ENCODE measurements at places on chromosomes 1 and 21. TPM values are rescaled to one million over a fixed set of nuclear protein-coding genes. Genes with fewer than 3 reads are reported as not detected.

Gene ZNF593OS
- polyA plus RNA-seq, result 0.59 TPM

Gene SLC1A7
- polyA plus RNA-seq, result not detected

Gene SYNC
- 0.05 TPM for polyA plus RNA-seq

Gene COL8A2
- 1.6 TPM for polyA plus RNA-seq

Gene CYP4B1
- polyA plus RNA-seq, result not detected

Gene SDCCAG8
- 34.4 TPM for polyA plus RNA-seq

Gene INKA2
- 1.8 TPM for polyA plus RNA-seq

Gene PRMT6
- polyA plus RNA-seq, result 16.2 TPM

Gene RGSL1
- not detected for polyA plus RNA-seq

Gene FNDC5
- polyA plus RNA-seq, result not detected

Gene CNR2
- 0.03 TPM for polyA plus RNA-seq

Gene NPL
- 127 TPM for polyA plus RNA-seq

Gene CTSE
- polyA plus RNA-seq, result not detected

GRCh38 chr1:172400722-172401105 is 19.8 kb upstream of the C1orf105 start:
- no peak for DNase-seq

DNA sequence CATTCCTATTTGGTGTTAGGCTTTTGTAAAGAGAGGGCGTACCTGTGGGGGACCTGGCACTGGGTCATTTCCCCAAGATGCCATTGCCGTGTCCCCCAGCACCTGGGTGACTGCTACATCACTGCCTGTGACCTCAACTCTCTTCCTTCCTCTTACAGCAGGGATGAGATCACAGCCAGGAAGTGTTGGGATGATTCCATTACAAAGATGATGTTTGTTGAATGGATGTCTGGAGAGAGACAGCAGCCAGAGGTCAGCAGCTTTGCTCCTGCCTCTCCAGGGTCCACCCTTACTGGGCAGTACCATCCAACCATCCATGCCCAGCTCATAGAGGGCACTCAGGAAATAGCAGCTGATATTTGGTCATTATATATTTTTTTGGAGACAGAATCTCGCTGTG is 35.1 kb downstream of the TMEM51 start:
- peak; percentile 53 for DNase-seq

GRCh38 chr1:183043254-183043653 is 20.0 kb downstream of the LAMC1 start:
- no peak for DNase-seq

DNA sequence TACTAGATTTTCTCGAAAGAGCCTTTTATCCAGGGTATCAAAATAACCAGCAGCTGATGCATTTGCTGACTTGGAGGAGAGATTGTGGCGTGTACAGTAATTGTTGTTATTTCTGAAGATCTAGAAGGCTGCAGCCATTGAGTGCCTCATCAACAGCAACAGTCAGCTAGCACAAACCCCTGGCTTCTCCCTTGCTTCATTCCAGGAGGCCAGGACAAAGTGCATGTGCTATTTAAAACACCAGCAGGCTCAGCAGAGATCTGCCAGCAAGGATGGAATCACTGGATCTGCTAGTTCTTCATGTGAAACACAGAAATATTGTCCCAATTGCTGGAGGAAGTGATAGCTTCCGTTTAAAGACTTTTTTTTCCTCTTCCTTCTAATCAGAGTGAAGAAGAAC is 2.8 kb upstream of the NGF start:
- DNase-seq, result no peak

GRCh38 chr1:187122566-187122965 is 293.8 kb downstream of the PLA2G4A start:
- no peak for DNase-seq

GRCh38 chr1:66492424-66492823 is 41.5 kb upstream of the SGIP1 start:
- DNase-seq, result no peak

- no peak for DNase-seq
These were observed 449.1 kb downstream of the GPATCH2 start for GRCh38 chr1:217181756-217182155.

DNA sequence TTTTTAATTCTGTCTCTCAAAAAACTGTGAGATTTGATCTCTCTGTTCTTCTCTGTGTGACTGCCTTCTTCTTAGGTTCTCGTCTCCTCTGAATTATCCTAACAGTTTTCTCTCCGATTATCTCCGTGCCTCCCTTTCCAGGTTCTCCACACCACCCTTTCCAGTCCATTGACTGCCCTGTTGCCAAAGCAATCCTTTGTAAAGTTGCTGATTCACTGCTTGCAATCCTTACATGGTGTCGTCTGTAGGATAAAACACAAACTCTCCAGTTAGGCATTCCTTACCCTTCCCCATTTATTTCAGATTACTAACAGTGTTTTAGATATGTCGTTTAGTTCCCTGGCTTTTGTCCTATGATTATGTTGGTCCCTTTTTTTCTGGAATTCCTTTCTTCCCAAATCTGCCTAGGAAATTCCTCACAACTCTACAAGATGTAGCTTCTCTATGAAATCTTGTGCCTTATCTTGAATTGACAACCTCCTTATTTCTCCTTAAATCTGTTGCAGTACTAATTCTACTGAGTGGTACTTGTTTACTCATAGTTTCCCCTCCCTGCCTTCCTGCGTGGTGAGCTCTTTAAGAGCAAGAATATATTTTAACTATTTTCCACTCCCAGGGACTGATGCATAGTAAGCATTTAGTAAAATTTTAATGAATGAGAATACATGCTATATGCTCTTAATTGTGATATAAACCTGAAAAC is 22.3 kb downstream of the RCOR3 start:
- no peak for DNase-seq

DNA sequence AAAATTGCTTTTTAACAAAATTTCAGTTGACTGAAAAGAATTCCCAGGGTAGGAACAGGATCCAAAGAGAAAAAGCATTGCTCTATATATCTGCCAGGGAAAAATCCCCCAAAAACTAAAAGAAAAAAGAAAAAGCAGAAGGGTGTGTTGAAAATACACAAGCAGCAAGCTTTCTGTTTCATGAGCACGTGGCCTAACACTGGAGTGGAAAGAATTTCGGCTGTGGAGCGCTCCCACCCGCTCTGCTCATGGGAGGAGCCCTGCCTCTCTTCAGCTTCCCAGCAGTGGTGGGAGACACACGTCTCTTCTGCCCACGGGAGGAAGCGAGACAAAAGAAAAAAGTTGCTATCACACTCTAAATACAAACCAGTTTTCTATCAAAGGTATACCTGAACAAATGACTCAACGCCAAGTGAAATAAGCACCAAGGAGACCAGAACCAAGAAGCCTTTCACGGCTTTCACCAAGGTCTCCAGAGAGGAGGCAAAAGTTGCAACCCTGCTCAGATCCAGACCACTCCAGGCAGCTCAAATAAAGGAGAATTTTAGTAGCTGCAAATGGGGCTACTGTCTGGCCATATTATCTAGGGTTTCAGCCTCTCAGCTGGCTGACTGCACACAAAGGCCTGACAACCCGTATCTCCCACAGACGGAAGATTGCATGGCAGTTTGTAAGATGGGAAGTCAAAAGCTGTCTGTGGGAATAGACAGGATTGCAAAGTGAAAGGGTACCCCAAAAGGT is 29.5 kb upstream of the ZNF496 start:
- peak; percentile 33 for DNase-seq

GRCh38 chr1:240152611-240153297 is 61.1 kb downstream of the FMN2 start:
- no peak for DNase-seq

GRCh38 chr1:201353186-201353940 is 24.1 kb downstream of the TNNT2 start:
- DNase-seq, result no peak

- DNase-seq, result no peak
These were observed 2212.8 kb downstream of the MRPL39 start for GRCh38 chr21:23394458-23394857.

DNA sequence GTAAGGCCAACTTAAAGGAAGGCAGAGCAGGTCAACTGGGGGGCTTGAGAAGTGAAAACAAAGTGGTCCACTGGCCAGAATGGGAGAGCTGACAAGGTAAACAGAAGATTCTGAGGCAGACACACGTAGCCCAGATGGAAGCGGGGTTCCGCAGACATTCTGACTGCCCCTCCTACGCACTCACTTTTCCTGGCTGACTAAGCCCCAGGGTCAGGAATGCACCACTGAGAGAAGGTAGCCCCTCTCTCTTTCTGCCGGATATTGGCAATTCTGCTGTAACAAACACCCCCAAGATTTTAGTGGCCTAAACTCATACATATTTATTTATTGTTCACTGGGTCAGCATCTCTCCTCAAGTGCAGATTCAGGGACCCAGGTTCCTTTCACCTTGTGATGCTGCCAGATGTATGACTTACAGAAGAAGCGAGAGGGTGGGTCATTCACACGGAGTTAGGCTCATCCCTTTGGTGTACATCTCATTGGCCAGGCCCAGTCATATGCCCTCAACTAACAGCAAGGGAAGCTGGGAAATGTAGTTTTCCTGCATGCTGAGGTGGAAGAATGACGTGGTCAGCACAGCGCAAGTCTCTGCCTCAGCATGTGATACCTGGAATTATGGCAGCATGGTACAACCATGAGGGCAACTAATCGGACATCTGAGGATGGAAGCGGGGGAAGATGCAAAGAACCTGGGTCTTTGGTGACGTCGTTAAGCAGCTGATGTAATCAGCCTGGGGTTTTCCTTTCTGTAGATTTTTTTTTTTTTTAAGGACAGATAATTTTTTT is 43.4 kb upstream of the MRPS6 start:
- DNase-seq, result peak; percentile 47

GRCh38 chr1:84844094-84844493 is 48.9 kb downstream of the LPAR3 start:
- DNase-seq, result no peak

DNA sequence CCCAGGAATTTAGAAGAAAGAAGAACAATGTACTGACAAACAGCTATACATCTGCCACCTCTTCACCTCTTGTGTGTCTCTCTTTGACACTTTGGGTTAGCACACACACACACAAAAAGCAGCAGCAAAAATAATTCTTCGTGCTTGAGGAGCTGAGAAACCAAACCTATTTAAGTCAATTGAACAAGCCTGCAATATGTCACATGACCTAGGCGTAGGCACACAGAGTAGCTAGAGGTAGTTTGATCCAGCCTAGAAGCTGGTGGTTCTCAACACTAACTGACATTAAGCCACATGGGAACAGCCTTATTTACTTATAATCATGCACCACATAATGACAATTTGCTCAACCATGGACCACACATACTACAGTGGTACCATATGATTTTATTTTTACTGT is 32.3 kb downstream of the RRAGC start:
- no peak for DNase-seq

GRCh38 chr21:14600569-14601297 is 54.6 kb upstream of the SAMSN1 start:
- DNase-seq, result no peak

- DNase-seq, result no peak
These were observed 38.4 kb downstream of the STPG1 start for GRCh38 chr1:24374891-24375786.

- no peak for DNase-seq
These were observed 49.6 kb downstream of the PLA2G4A start for GRCh38 chr1:186878356-186878755.

DNA sequence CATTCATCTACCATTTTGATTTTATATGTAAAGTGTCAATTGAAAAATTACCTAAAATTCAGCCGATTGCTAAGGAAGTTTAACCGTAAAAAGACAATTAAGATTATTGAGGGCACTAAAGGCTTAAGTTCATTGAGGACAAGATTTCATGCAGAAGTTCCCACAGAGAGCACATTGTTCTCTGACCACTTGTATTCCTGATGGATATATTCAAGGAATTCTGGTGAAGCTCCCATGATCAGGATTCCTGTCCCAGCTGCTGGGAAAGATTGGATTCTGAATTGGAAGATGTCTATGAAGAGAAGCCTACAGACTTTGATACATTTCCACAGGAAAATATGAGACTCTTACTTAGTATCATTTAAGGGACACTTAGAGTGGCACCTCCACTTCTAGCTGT is 209.2 kb upstream of the KCTD3 start:
- DNase-seq, result no peak

GRCh38 chr21:45088116-45088515 is 13.7 kb downstream of the ADARB1 start:
- no peak for DNase-seq

GRCh38 chr1:46401154-46401913 is 7.2 kb downstream of the FAAH start:
- DNase-seq, result peak; percentile 34

DNA sequence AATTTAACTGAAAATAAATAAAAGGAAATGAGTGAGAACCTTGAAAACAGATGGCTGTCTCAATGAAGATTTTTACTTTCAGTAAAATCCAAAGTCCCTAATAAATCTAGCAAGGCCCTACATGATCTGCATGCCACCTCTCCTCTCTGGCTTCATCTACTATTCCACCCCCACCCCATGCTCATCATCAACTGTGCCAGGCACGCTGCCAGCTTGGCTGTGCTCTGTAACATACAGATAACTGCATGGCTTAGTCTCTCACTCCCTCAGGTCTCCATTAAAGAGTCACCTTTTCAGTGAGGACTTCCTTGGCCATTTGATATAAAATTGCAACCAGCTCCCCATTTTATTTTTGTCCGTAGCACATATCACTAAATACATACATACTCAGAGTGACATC is 26.7 kb downstream of the RGSL1 start:
- DNase-seq, result no peak

GRCh38 chr21:26157801-26158200 is 12.8 kb downstream of the APP start:
- DNase-seq, result no peak
